ENCODE measurements at places on chromosomes 7 and 10.

GRCh38 chr10:34809796-34810195, 5.3 kb downstream of the PARD3 start:
- no peak for DNase-seq

- no peak for DNase-seq
These were observed 136.5 kb upstream of the NAMPT start for GRCh38 chr7:106421181-106421762.

DNA sequence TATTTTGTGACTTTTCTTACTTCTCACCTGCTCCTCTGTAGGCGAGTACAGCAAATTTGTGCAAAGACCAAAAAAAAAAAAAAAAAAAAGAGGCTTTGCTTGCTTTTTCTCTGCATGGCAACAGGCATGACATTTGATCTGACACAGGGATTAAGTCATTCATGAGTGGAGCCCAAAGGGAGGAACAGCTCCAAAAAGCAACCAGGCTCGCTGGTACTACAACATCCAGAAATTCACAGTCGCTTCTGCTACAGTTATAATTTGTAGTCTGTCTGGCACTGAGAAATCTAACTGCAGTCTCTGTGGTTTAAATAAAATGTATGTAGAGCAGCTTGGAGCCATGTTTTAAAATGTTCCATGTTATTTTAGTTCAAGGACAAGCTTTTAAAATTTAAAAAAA, 31.7 kb downstream of the MKX start:
- DNase-seq = no peak

DNA sequence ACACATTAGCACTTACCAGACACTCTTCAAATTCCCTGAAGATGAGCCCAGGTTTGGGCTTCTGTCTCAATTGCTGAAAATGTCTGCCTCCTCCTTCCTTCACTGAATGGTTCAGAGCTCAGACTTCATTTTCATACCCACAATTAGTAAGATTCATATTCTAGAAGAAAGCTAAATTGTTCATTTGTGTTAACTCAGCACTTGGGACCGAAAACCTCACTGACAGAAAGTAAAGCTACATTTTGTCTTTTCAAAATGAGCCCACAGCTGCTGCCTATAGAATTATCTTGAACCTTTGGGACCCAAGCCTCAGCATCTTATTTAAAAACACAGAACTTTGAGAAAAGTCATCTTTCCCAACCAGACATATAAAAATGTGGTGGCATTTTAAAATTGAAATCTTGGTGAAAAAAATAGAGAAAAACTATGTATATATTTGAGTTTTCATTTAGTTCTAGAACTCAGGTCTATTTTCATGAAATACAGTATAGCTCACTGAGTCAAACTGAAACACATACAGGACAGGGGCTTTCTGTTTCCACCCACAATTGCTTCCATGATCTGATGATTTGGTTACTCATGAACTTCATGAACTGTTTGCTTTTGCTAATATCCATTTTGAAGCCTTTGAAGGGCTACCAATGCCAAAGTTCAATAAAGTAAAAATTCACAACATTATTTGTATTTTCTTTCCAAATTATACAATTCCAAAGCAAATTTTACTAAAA, 119.1 kb upstream of the PFKP start:
- DNase-seq = no peak

DNA sequence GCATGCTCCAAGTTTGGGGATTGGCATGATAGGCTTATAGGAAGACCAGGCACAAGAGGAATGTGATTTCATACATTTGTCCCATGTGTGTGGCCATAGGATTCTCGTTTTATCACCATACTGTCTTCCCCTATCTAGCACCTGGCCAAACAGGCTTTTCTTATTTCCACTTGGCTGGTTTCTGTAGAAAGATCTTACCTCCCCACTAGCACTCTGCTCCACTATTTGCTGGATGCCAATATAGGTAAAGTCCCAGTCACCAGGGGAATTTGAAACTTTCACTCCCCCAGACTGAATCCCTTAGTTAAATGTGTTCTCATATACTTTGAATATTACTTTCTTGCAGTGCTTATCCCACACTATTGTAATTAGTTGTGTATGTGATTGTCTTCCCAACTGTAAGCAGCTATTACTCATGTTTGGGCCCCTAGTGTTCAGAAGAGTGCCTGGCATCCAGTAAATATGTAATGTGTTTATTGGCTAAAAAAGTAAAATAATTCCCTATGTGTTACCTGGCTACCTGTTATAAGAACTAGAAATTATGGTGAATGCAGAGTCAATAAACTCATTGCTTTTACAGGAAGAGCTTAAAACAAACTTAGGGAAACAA, 109.0 kb downstream of the LRMDA start:
- DNase-seq = no peak

- DNase-seq = no peak
These were observed 102.1 kb downstream of the CXCL12 start for GRCh38 chr10:44282626-44283300.

DNA sequence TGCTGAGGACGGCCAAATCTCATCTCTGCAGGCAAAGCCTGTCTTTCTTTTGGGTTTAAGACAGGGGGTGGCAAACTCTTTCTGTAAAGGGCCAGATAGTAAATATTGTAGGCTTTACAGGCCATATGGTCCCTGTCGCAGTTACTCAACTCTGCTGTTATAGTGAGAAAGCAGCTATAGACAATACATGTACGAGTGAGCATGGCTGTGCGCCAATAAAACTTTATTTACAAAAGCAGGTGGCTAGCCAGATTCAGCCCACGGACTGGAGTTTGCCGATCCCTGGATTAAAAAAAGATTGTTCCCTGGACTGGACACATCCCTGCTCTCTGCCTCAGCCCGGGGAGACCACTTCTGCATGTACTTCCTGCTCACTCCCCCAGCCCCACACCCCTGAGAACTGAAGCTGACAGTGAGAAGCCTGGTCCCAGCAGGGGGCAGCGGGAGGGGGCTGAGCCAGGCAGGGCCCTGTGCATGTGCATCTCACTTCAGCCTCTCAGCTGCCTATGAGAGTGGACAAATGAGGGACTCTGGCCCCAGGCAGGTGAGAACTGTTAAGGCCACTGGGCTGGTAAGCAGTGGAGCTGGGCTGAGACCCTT, 392.4 kb downstream of the PLXNA4 start:
- no peak for DNase-seq

GRCh38 chr7:127979113-127979727, 52.0 kb downstream of the LRRC4 start:
- no peak for DNase-seq

DNA sequence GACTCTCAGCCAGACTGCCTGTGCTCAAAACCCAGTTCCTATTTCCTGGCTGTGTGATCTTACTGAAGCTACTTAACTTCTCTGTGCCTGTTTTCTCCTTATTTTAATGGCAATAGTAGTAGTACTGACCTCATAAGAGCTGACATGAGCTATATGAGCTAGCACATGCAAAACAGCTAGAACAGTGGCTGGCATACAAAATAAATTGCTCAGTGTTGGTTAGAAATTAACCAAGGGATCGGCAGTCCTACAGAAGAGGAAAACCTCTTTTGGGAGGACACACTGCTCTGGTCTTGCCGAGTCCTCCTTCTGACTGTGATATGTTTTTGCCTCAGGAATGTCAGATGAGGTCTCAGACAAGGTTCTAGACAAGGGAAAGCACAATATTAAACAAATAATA, 322.6 kb downstream of the GRM8 start:
- DNase-seq = no peak

DNA sequence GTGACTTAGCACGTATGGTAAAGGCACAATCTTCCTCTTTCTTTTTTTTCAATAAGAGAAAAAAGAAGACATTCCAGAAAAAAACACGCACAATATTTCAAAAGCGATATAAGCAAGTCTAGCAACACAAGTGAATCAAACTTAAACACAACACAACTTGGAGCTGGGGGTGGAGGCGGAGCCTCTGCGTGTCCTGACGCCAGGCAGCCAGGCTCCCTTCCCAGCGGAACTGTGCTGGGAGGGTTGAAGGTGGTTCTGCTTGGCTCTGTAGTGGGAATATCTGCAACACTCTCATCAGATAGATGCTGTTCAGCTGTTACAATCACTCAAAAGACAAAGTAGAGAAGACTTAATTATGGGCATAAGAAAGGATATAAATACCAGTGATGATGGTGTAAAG, 211.4 kb downstream of the WDR37 start:
- no peak for DNase-seq

DNA sequence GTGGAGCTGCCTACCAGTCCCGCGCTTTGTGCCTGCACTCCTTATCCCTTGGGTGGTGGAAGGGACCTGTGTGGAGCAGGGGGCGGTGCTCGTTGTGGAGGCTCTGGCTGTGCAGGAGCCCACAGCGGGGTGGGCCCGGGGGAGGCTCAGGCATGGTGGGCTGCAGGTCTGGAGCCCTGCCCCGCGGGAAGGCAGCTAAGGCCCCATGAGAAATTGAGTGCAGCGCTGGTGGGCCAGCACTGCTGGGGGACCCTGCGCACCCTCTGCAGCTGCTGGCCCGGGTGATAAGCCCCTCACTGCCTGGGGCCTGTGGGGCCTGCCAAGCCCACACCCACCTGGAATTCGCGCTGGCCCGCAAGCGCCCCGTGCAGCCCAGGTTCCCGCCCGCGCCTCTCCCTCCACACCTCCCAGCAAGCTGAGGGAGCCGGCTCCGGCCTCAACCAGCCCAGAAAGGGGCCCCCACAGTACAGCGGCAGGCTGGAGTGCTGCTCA, 859.6 kb upstream of the KCND2 start:
- no peak for DNase-seq

DNA sequence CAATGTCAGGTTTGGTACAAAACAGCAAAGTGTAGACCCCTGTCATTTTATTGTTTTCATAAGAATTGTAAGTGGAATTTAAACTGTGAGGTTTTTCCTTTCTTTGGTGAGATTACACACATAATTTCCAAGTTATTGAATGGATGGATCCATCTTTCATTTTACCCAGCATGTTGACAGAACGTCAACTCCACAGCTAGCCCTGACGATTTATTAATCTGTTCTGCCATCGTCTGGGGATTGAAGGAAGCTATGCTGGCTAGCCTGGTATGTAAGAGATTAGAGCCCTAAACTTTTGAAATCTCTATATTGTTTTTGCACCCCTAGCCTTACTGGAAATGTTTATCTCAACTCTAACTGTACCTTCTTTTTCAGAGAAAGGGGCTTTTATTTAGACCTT, 8.6 kb downstream of the WNT16 start:
- no peak for DNase-seq

DNA sequence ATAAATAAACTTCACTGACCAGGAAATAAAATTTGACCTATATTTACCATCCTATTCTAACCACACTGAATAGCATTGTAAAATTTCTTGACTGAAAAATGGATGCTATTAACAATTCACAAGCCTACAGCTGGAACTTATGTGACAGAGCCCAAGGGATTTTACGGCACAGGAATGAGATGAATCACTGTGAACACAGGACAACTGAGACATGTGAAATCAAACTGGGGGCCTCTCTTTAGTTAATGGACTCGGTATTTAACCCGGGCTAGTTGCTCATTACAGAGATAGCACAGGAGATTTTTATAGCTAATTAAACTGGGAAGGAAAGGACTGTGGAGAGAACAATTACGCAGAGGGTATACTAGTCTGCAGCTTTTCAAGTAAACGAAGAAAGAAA, 100.6 kb downstream of the MICU1 start:
- DNase-seq = no peak

DNA sequence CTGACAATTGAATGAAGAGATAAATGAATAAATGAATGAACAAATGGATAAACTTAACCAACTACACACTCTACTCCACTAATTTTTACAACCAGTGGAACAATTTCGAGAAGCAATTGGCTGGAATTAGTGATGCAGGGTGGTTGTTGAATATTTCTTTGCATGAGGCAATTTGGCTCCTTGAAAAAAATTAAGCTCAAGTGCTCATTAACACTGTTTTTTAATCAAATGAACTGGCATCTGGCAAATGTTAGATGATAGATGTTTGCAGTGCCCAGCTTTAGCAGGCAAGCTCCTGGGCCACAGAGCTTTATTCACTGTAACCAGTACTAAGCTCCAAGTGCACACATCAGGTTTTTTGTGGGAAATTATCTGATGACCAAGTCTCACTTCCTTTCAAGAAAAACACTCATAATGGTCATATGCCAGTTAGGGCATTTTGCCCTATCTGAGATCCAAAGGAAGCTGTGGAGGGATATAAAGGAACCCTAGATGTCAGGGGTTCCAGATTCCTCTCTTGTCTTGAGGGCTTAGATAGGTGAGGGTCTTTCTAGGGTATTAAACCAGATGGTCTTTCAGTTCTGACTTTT, 16.4 kb upstream of the ADD3 start:
- no peak for DNase-seq

DNA sequence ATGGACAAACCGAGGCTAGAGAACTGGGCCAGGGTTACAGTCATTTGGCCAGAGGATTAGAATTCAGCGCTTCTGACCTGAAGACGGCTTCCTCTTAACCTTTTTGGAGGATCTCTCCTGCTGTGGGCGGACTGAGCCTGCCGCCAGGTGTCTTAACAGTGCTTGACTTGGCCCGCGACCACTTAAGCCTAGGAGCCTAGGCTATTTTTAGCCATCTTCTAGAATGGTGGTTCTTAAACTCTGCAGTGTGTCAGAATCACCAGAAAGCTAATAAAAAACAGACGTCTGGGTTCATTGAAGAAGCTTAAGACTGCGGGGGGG, 722 bp downstream of the MDH2 start:
- DNase-seq = no peak

GRCh38 chr7:8214244-8214824, 47.6 kb downstream of the ICA1 start:
- no peak for DNase-seq

DNA sequence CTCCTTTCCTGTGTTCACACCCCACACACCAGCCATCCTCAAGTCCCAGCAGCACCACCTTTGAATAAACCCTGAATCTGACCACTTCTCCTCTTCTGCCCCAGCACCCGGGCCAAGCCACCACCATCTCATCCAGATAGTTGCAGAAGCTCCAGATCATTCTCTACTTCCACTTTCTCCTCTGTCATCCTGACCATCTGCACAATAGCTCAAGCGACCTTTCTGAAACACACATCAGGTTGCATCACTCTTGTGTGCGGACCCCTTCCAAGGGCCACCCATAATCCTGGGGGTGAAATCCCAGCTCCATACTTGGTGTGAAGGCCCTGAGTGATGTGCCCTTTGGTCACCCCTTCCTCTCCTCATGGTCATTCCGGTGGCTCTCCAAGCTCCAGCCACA, 187.4 kb upstream of the GALNT17 start:
- no peak for DNase-seq

- no peak for DNase-seq
These were observed 19.6 kb downstream of the ASAH2 start for GRCh38 chr10:50231515-50232260.

DNA sequence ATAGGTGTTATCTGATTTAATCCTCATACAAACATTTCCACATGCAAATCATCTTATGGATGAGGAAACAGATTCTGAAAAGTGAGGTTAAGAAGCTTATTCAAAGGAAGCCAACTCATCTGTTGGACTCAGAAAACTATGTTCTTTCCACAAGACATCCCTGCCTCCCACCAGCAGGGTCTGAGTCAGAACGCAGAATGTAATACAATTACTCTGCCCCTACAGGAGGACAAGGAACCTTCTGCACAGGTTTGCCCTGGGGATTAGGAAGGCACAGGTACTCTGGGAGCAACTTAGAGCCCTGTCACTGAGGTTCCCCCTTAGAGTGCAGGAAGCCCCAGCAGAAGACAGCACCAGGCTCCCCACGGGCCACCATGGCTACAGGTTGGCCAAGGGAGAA, 255.7 kb downstream of the TNS3 start:
- DNase-seq = no peak

Data from stimulated activated CD8-positive, alpha-beta memory T cell treated with anti-CD3 and anti-CD28 coated beads, Interleukin-4, amount 100 ng/mL, for 24 hours (primary cell).